ENCODE measurements at places on chromosomes 12 and 14. TPM values are rescaled to one million over a fixed set of nuclear protein-coding genes. Genes with fewer than 3 reads are reported as not detected.

HOXC6 gene
- total RNA-seq: 4.4 TPM

RTL1 gene
- total RNA-seq: 0.23 TPM

POTEG gene
- total RNA-seq: not detected

PPFIA2 gene
- not detected for total RNA-seq
